Right lobe of liver (tissue), 6 donors: ENCODE measurements at places on chromosomes 3 and 15. TPM values are rescaled to one million over a fixed set of nuclear protein-coding genes. Genes with fewer than 3 reads are reported as not detected.

Gene CPNE9
- total RNA-seq = not detected

Gene CDCP1
- 2.7 TPM for total RNA-seq

Gene SI
- total RNA-seq = not detected

Gene CASR
- total RNA-seq = 0.15 TPM

Gene CPA3
- total RNA-seq = 0.27 TPM

Gene EAF1
- total RNA-seq = 27.5 TPM

Gene CGNL1
- 44.1 TPM for total RNA-seq

Gene MASP1
- 116 TPM for total RNA-seq

Gene CFAP100
- not detected for total RNA-seq

Gene DVL3
- total RNA-seq = 19.4 TPM

Gene C3orf80
- total RNA-seq = 1.2 TPM

Gene RTP1
- total RNA-seq = not detected

Gene RYR3
- total RNA-seq = 0.05 TPM

Gene RBP2
- not detected for total RNA-seq

Gene PYGO1
- 0.12 TPM for total RNA-seq

Gene HRH1
- total RNA-seq = not detected

Gene GUCA1C
- not detected for total RNA-seq

Gene GOLGA8B
- 21.9 TPM for total RNA-seq

Gene DLL4
- 8.7 TPM for total RNA-seq

Gene VILL
- total RNA-seq = 1.3 TPM

Gene CATSPER2
- 2.4 TPM for total RNA-seq

Gene UBP1
- 28.1 TPM for total RNA-seq

Gene PRICKLE2
- 3.5 TPM for total RNA-seq

Gene SH2D7
- total RNA-seq = not detected

Gene GOLGA8R
- total RNA-seq = 3.8 TPM

Gene ISY1
- total RNA-seq = 8.5 TPM

Gene NAA80
- 5.7 TPM for total RNA-seq

Gene SERP1
- 321 TPM for total RNA-seq

Gene KBTBD13
- not detected for total RNA-seq

Gene EFCAB12
- 0.26 TPM for total RNA-seq

Gene KLHDC8B
- total RNA-seq = 12.2 TPM

Gene LIPH
- 1.4 TPM for total RNA-seq

Gene CHCHD6
- 1.7 TPM for total RNA-seq

Gene RPL29
- total RNA-seq = 439 TPM

Gene IL5RA
- total RNA-seq = not detected

Gene ATP11B
- 25.4 TPM for total RNA-seq

Gene MKRN3
- total RNA-seq = not detected

Gene C2CD4B
- total RNA-seq = 1.6 TPM

Gene TFG
- total RNA-seq = 74.6 TPM

Gene SLC25A36
- 5.7 TPM for total RNA-seq

Gene CCR3
- not detected for total RNA-seq

Gene HCLS1
- 17.3 TPM for total RNA-seq

Gene CAPN3
- total RNA-seq = 7.2 TPM

Gene TP63
- total RNA-seq = not detected

Gene TM4SF18
- total RNA-seq = 3.2 TPM

Gene CYP1A2
- 0.81 TPM for total RNA-seq

Gene UPK1B
- not detected for total RNA-seq

Gene COL6A6
- 0.11 TPM for total RNA-seq

Gene PATL2
- 0.28 TPM for total RNA-seq

Gene FBXL2
- total RNA-seq = 0.33 TPM
